ENCODE measurements at places on chromosomes 5 and 9.

- no peak for DNase-seq
Observed at GRCh38 chr5:170681013-170681433, 102.5 kb upstream of the GABRP start.

- no peak for DNase-seq
Observed at GRCh38 chr9:86183229-86184137, 76.0 kb downstream of the C9orf153 start.

- no peak for DNase-seq
Observed at GRCh38 chr9:110129425-110129824, 78.5 kb downstream of the C9orf152 start.

- no peak for DNase-seq
Observed at GRCh38 chr5:8827696-8828095, 718.2 kb downstream of the SEMA5A start.

- no peak for DNase-seq
Observed at GRCh38 chr9:13131416-13131815, 148.1 kb downstream of the MPDZ start.

GRCh38 chr9:108052431-108053080, 563.0 kb upstream of the KLF4 start:
- DNase-seq, result no peak

DNA sequence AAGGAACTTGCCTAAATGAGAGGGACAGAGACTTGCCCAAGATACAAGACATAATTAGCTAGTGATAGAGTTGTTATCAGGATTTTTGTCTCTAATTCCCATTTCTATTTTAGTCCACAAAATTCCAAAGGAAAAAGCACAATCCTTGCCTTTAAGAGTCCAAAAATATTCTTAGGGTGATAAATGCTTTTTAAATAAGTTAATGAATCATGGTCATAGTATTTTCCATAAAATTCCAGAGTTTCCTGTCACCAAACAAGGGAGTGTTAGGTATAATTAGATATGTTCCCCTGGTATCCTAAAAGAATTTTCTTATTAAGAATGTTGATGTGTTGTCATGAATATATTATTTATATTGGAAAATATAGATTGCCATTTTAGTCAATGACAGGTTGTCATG, 21.8 kb upstream of the CEP72 start:
- DNase-seq, result no peak

- no peak for DNase-seq
Observed at GRCh38 chr9:27626244-27627187, 53.2 kb upstream of the C9orf72 start.

DNA sequence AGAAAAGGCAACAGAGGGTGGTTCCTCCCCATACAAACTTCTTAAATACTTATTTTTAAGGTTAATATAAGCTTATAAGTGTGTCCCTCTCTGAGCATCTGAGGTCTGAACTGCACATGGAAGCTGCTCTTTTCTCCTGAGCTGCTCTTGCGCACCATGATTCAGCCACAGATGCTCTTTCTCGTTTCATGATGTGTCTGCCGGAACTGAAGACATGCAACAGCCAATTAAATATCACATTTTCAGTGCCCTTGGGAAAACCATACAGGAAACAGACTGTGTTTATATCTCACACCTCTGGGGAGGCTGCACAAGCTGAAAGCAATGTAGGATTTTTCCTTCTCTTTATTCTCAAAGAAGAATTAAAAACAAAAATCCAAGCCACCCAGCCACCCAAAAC, 96.8 kb upstream of the NREP start:
- DNase-seq, result no peak

DNA sequence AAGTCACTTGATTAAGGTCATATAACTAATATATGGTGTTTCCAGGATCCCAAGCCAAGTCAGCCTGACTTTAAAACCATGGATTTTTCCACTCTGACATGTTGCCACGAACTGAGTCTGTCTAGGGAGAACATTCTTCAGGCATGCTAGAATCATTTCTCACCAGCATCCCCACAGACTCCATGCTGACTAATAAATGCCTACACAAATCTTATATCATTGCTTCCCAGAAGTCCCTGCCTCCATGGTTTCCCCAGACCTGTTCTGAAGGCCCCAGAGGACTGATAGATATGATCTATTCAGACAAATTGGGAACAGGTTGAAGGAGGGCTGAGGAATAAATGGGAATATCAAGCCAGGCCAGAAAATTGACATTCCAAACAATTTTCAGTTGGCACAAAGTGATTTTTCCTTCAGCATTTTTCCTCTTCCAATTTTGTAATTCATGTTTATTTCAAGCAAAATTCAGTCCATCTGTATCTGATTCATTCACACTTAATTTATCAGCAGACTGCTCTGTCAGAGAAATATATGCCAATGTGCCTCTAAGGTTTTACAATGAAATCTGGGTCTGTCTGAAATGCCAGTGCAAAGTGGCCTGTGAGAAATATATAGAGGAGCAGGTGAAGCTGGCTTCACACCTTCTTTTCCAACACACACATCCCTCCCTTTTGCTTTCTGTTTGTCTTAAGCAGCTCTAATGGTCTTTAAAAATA, 413.6 kb upstream of the TNC start:
- DNase-seq, result no peak

DNA sequence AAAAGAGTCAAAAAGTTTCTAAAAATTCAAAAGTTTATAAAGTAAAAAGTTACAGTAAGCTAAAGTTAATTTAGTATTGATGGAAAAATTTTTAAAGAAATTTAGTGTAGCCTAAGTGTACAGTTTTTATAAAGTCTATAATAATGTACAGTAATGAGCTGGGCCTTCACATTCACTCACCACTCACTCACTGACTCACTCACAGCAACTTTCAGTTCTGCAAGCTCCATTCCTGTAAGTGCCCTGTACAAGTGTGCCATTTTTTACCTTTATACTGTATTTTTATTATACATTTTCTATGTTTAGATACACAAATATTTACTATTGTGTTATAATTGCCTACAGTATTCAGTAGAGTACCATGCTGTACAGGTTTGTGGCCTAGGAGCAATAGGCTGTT, 239.5 kb upstream of the MAP3K1 start:
- DNase-seq, result no peak

GRCh38 chr9:115946530-115946929, 207.1 kb upstream of the PAPPA start:
- DNase-seq, result no peak

GRCh38 chr9:112863746-112864145, 26.9 kb downstream of the SLC46A2 start:
- DNase-seq, result no peak

GRCh38 chr5:145160679-145161078, 674.5 kb downstream of the PRELID2 start:
- DNase-seq, result no peak

GRCh38 chr5:123150089-123150488, 61.0 kb downstream of the PRDM6 start:
- DNase-seq, result no peak

DNA sequence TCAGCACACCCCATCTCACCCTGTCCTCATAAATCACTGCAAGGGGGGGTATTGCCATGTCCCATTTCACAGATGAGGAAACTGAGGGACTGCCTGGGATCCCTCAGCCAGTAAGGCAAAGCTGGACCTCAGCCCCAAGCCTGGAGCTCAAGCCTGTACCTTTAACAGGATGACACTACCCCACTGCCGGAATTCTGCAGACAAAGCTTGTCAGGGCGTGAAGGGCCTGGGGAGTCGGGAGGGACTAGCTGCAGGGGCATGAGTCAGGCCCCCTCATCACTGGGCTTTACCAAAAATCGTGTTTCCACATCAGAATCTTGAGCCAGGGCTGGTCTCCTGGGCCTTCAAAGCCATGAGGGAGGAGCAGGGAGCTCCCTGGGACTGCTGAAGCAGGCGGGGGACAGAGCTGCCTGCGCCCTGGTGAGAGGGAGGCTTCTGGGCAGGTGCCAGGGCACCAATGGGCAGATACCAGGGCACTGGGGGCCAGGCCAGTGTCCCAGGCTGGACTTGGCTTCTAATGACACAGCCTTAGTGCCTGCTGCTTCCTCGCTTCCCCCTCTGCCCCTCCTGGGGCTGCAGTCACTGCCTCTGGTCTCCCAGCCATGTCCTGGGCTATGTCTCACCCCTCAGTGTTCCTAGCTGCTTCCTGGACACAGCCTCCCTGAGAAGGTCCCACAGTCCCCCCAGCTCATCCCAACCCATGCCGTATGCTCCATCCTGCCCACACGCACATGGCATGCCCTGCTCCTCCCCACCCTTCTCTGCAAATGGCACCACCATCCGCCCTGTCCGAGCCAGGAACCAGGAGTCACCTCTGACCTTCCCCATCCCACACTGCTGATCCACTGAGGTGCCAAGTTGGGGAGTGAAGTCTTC, 80.7 kb downstream of the LMX1B start:
- DNase-seq, result no peak

GRCh38 chr9:4303006-4303405, 3.1 kb upstream of the GLIS3 start:
- DNase-seq, result no peak

DNA sequence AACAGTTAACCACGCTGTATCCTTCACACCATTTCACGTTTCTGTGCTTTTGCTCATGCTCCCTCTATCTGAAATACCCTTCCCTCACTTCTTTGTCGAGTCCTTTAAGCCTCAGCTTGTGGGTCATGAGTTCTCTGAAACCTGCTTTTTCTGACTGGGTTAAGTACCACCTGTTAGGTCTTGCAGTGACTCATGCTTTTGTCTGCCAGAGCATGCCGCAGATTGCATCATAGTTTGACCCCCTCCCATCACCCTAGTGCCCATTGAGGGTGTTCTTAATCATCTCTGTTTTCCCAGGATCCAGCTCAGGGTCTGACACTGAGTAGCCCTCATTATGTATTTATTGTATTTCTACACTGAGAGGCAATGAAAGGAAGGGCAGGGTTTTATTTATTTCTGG, 190.2 kb downstream of the ASTN2 start:
- DNase-seq, result no peak

GRCh38 chr9:136225366-136225747, 20.3 kb downstream of the QSOX2 start:
- no peak for DNase-seq

DNA sequence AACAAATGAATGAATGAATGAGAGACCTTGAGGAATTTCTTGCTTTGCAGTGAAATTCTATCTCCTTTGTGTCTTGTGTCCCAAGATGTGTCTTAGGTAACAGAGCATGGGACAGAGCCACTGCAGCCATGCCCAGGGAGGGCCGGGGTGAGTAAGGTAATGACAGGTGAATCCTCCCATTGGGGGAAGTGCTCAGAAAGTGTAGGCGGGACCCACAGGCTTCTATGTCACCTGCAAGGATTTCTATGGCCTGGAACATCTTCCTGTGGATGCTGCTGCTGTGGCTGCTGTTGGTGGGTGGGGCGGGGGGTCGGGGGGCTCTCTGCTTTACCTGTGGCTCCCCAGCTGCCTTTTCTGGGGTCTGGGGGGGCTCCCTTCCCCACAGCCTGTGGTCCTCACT, 133.6 kb upstream of the IER5L start:
- DNase-seq, result no peak

DNA sequence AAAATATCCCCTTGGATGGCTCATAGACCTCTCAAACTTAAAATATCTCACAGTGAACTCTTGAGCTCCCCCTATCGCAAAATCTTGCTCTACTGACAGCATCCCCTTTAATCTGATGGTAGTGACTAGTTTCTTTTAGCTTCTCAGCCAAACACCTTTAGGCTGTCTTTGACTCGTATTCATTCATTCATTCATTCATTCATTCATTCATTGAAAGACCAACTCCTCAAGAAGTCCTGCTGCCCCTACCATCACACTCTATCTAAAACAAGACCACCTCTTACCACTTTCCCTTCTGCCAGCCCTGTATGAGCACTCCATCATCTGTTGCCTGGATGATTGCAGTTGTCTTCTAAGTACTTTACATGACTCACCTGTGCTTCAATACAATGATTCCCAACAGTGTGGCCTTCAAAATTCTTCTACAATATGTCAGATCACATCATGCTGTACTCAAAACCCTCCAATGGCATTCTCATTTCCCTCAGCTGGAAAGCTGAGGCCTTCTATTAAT, 46.8 kb downstream of the ITGA2 start:
- DNase-seq, result no peak

DNA sequence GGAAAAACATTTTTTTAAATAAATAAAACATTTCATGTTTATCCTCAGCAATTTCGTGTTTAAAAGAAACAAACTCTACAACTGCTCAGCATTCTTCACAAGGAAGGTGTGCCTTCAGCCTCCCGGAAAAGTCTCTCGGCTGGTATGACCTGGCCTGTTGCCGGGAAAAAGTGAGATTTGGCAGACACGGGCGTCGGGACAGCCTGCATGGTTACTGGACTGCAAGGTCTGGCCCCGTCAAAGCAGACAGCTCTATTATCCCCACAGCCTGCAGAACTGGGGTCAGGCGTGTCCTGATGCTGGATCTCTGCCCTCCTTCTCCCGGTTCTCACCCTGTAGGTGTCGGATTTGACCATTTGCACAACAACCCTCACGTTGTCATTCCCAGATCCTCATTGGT, 120.3 kb upstream of the SPATA31C2 start:
- DNase-seq, result no peak

GRCh38 chr5:65013166-65013565, 244.4 kb downstream of the CWC27 start:
- DNase-seq, result no peak

GRCh38 chr5:113084402-113085083, 107.9 kb downstream of the DCP2 start:
- no peak for DNase-seq

DNA sequence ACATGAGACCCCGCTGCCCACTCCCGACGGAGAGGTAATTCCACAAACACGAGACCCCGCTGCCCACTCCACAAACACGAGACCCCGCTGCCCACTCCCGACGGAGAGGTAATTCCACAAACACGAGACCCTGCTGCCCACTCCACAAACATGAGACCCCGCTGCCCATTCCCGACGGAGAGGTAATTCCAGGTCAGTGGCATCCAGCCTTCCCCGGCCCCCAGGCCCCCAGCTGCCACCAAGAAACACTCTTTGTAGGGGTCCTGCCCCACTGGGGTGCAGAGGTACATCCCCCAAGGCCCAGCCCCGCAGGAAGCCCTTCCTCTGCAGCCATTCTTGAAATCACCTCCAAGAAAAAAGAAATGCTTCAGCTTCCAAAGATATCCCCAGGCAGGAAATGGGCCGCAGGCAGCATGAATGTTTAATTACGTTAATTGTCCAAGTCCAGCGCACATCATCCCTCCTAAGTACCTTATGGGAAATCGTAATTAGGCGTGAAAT, 115.9 kb downstream of the ADAMTS2 start:
- DNase-seq, result no peak

GRCh38 chr5:118174671-118175070, 813.7 kb downstream of the DTWD2 start:
- no peak for DNase-seq

DNA sequence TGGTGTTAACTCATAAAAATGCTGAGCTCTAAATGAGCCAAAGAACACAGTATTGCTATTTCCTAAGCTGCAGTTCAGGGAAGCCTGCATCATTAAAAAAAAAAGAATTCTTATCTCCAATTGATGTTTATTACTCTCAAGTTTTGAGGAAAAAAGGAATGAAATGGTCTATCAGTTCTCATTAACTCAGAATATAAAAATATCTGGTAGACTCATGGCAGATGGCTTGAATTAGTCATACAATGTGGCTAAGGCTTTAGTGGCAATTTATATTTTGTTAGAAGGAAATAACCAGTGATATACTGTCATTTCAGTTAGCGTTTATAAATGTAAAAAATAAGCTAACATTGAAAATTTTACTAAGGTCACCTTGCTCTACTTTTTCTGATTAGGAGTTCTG, 1403.4 kb upstream of the C9orf72 start:
- no peak for DNase-seq

All from frontal cortex (tissue), 4 donors.